ENCODE measurements at places on chromosomes 2 and 18. TPM values are rescaled to one million over a fixed set of nuclear protein-coding genes. Genes with fewer than 3 reads are reported as not detected.

GNLY gene
- 0.99 TPM for polyA plus RNA-seq

FANCL gene
- polyA plus RNA-seq, result 23.8 TPM

CRYGC gene
- polyA plus RNA-seq, result not detected

OTOS gene
- not detected for polyA plus RNA-seq

CPO gene
- 0.38 TPM for polyA plus RNA-seq

MAPK4 gene
- polyA plus RNA-seq, result 10.9 TPM

PPM1B gene
- 31.1 TPM for polyA plus RNA-seq

NLRC4 gene
- polyA plus RNA-seq, result 0.85 TPM
